ENCODE measurements at places on chromosomes 5 and 9.

GRCh38 chr5:93425096-93425495 is 155.9 kb downstream of the NR2F1-AS1 start:
- DNase-seq = no peak

DNA sequence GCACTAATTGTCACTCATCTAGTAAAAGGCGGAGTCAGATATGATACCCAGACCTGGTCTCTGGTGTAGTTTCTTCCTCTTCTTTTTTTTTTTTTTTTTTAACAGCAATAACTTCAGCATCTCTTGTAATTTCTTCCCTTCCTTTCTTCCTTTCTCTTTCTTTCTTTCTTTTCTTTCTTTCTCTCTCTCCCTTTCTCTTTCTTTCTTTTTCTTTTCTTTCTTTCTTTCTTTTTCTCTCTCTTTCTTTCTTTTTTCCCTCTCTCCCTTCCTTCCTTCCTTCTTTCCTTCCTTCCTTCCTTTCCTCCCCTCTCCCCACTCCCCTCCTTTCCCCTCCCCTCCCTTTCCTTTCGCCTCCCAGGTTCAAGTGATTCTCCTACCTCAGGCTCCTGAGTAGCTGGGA is 25.9 kb upstream of the GNPDA1 start:
- DNase-seq = no peak

DNA sequence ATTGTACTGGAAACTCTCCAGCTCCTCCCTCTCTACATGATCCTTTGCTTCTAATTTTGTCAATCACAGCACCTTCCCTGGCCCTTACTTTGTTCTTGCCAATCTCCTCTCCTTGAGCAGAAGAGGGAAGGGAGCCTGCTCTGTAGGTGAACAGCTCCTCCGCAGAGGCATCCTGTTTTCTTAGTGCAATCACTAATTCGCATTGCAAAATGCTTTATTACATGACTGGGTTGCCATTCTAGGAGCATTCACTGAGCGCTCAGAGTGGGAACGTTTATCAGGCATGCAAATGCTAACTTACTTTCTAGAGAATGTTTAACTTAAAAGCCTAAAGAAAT is 416 bp upstream of the SNX18 start:
- no peak for DNase-seq

- no peak for DNase-seq
Measured at GRCh38 chr9:92534674-92535073, 1.1 kb downstream of the ECM2 start.

DNA sequence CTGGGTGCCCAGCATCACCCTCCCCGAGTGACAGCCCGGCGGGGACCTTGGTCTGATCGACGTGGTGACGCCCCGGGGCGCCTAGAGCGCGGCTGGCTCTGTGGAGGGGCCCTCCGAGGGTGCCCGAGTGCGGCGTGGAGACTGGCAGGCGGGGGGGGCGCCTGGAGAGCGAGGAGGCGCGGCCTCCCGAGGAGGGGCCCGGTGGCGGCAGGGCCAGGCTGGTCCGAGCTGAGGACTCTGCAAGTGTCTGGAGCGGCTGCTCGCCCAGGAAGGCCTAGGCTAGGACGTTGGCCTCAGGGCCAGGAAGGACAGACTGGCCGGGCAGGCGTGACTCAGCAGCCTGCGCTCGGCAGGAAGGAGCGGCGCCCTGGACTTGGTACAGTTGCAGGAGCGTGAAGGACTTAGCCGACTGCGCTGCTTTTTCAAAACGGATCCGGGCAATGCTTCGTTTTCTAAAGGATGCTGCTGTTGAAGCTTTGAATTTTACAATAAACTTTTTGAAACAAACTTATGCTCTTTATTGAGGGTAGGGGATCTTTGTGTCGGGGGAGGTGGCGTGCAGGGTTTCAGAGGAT is 1.3 kb downstream of the GADD45G start:
- peak; percentile 95 for DNase-seq

- no peak for DNase-seq
Measured at GRCh38 chr5:33237471-33237870, 203.3 kb upstream of the TARS1 start.

Data from H54 (cell line).